ENCODE measurements at places on chromosomes 13 and 19.

GRCh38 chr13:21065686-21066085, 4.3 kb upstream of the LATS2 start:
- no peak for DNase-seq

- DNase-seq, result no peak
Observed at GRCh38 chr19:16452325-16452724, 19.4 kb downstream of the EPS15L1 start.

DNA sequence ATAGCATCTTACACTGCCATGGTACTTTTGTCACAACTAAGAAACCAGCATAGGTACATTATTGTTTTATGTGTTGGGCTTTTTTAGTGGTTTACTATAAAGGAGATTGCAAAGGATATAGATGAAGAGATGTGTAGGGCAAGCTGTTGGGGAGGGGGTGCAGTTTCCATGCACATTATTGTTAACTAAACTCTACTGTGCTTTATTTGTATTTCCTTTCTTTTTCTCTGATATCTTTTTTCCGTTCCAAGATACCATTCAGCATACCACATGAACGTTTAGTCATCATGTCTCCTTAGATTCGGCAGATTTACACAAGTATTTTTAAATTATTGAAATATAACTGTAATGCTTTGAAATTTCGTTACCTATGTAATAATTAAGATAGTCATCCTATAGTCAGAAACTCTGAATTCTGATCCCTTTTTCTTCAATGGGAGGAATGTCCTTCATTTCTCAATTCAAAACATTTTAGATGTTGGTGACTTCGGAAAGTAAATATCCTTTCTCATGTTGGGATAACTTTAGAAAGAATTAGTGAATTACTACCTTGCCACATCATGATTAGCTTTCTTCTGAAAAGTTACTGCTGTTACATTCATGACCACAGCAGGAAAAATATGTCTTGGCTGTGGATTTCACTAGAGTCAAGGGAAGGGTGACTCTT, 82.8 kb downstream of the FRY start:
- no peak for DNase-seq

DNA sequence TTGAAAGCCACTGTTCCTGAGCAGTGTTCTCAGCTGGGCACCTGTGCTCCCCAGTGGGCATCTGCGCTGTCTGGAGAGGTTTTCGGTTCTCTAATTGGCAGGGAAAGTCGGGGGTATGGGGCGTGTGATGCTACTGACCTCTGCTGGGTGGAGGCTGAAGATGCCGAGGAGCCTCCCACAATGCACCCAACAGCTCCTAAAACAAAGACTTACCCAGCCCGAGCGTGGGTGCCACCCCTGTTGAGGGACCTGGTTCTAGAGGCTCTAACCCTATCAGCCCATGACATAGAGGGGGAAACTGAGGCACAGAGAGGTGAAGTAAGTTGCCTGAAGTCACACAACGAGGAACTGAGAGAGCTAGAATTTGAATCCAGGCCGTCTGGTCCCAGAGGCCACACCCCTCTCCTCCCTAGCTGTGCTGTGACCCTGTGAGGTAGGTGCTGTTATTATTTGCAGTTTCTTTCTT, 2.3 kb downstream of the SPACA4 start:
- no peak for DNase-seq

DNA sequence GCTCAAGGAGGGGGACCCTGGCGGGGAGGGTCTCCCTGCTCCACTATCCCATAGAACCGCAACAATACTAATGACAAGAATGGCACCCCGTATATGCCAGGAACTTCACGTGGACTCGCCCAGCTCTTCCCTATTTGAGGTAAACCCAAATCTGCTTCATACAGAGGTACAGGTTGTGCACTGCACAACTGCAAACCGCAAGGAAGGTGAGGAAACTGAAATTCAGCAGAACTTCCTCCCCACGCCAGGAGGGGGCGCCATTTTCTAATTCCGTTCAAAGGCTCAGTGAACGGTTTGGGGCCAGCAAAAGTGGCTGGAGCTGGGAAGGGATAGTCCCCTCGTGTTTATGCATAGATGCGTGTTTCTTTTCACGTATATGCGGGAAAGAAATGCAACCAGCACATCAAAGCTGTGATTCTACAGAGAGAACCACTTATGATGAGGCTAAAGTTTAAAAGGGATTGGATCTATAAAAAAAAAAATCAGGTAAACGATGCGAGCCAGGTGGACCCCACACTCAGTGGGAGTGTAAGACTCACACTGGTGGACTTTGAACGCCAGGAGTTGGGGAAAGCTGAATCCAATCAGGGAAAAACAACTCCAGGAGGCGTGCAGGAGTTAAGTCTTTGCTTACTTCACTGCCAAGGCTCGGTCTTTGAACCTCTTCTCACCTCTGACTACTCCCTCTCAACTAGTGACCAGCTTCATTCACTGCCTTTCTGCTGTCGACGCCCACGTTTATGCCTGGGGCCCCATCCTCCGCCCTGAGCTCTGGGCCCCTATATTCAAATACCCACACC, 20.3 kb downstream of the C19orf81 start:
- peak; percentile 26 for DNase-seq

DNA sequence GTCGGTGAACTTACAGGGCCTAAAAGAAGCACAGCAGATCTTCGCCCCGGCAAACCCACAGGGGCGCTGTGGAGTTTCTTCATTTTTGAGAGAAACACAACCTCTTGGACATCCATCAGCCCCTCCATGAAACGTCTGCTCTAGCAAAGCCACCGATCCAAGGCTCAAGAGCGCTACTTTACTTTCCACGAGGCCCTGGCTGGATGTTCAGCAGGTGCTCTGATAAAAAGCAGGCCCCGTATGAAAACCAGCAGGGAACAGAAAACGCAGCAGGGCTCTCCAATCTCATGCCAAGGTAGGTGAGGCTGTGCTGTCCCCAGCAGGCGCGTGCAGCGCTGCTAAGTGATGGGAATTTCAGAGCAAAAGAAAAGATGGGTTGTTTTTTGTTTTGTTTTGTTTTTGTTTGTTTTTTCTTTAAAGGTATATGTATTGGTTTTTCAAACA, 86.7 kb downstream of the IRS2 start:
- DNase-seq, result no peak
